ENCODE measurements at places on chromosomes 16 and 17. TPM values are rescaled to one million over a fixed set of nuclear protein-coding genes. Genes with fewer than 3 reads are reported as not detected.

DNA sequence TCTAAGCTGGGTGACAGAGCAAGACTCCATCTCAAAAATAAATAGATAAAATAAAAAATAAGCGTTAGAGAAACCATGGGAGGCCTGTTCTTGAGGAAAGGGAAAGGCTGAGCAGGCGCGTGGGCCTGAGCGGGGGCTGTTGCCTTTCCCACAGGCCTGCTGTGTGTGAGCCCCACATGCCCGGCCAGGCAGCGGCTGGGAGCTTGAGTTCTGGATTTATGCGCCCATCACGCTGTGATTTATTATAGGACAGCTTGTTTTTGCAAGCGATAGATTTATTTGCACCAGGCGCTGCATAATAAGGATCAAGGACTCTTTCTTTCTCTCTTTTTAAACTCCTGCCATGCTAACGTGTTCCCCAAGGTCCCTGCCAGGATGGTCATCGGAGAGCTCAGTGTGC, 14.8 kb upstream of the WFDC1 start:
- DNase-seq, result no peak

GRCh38 chr17:82781894-82782274, 30.0 kb downstream of the TBCD start:
- peak; percentile 65 for DNase-seq

DNA sequence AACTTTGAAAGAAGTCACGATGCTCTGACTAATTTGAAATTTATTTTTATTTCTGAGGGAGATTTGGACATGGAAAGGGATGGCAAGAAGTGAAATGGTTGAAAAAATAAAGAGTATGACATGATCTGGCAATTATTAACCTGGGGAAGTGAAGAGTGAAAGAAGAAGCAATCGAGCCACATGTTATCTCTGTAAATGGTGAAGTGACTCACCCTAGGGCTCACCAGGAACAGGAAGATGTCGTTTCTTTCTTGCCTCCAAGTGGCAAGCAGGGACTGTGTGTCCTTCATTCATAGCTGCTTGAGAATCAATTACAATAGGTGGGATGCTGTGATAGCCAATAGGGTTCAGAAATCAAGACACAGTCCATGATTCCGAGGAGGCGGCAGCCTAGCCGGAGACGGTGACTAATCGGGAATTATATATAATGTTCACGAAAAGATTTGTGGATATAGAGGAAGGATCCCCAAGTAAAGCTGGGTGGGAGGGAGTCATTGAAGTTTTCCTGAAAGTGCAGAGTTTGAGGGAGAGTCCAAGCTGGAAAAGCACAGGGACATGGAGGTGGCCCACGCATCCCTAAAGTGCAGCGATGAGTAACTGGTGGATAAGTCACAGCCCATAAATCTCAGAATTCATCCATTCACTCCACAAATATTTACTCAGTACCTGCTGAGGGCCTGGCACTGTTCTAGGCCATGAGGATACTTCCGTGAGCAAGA, 18.2 kb upstream of the KRT20 start:
- peak; percentile 92 for DNase-seq

DNA sequence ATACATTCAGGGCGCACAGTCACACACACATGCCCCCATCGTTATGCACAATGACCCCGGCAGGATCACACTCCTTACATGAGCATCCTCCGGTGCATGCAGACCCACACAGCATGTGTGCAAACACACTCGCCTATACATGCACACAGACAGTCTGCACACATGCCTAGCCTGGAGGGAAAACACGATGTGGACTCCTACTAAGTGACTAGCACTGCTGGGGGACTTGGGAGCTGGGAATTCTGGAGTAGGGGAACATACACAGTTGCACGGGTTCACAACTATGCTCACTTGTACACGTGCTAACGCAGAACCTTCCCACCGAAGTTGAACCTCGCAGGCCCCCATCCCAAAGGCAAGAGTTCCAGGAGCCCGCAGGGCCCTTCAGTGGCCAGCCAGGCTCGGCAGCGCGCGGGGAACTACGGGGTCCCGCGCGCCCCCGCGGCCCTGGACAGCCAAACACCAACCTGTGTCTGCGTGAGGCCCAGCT, 2.0 kb downstream of the DLX3 start:
- no peak for DNase-seq

KRT33A gene
- not detected for total RNA-seq

PRAC1 gene
- not detected for total RNA-seq

DNA sequence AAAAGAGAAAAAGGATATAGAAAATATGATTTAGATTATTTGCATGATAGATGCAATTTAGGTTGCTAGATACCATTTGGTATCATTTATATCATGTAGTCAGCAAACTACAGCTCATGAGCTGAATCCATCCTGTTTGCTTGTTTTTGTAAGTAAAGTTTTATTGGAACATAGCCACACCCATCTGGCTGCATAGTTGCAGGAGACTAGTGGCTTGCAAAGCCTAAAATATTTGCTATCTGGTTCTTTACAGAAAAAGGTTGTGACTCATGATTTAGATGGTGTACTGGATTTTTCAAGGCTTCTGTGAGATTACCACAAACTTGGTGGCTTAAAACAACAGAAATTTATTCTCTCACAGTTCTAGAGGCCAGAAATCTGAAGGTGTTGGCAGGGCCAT, 49.9 kb downstream of the MAP2K4 start:
- DNase-seq, result peak; percentile 76

GRCh38 chr17:73534209-73534909, 109.9 kb downstream of the SDK2 start:
- no peak for DNase-seq

CNTROB gene
- total RNA-seq, result 35.4 TPM

ZSCAN10 gene
- not detected for total RNA-seq

DNA sequence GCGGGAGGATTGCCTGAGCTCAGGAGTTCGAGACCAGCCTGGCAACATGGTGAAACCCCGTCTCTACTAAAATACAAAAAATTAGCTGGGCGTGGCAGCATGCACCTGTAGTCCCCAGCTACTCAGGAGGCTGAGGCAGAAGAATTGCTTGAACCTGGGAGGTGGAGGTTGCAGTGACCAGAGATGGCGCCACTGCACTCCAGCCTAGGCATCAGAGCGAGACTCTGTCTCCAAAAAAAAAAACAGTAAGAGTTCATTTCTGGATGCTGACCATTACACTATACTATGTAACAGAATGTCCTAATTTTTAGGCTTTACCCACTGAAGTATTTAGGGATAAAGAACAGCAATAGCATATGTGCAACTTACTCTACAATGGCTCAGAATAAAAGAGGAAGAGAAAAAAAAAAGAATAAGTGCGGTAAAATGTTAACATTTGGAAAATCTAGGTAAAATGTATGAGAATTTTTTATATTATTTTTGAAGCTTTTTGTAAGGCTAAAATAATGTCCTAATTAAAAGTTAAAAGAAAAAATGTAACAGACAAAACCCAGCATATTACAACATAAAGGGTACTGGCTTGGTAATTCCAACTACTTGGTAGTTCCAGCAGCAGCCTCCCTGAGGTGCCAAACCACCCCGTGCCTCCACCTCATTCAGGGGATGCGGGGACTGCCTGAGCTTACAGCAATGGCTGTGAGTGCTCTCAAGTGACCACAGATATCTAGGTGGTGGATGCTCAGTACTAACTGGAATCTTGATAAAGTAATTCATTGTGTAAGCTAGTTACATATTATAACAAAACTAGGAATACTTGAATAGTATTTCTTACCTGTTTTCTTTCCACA, 10.9 kb downstream of the COPS3 start:
- no peak for DNase-seq

DNA sequence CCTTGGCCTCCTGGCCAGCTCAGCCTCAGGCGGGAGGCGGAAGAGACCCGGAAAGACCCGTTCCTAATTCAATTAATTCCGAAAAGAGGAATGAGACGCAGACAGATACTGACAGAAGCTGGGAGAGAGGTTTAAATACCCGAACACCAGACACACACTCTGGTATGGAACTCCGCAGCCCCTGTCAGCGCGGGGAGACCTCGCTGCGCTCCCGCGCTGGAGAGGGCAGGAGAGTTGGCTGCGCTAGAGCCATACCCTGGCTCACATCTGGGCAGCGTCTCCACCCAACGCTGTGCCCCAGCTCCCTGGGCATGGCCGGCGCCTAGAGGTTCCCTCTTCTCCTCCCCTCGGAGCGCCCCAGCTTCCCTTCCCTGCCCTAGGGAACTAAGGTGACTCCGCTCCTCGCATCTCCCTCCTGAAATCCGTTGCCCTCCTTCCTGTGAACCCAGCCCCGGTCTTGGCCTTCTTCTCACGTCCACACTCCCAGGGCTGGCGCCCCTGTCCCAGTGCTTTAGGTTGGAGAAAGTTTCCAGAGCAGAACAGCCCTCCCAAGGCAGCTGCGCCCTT, 8.0 kb downstream of the NEUROD2 start:
- DNase-seq, result no peak

DNA sequence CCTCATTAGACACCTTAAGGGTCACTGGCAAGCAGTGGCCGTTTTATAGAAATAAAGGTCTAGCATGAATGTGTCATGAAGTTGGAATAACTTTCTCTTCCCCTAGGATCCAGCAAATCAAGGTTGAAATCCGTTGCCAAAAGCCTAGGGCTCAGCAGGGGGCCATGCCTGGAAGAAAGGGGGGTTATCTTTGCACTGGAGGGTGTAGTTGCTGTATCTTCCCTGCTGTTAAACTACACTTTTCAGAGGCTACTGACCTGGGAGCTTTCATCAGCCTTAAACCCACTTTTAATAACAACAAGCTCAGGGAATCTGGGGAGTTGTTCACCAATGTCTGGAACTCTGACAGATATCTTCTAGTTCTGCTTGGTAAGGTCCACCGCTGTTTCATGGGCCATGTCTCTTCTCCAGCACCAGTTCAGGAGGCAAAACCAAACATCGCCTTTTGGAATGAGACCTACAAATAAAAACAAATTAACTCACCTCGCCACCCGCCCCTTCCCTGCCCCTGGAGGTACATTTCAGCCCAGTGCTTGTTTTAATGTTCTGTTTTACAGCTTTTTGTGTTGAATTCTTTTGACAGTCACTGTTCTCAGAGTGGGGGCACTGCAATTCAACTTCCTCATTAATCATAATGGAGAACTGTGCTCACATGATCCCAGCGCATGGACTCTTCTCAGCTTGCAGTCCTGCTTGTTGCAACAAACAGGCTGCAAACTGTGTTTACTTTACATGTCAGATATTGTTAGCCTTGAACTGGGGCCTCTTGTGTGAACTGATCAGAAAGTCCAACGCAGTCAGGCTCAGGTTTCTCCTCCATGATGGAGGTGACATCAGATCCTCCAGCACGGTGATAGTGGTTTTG, 508.7 kb downstream of the KCNJ2 start:
- DNase-seq, result no peak

- DNase-seq, result no peak
Observed at GRCh38 chr16:19850131-19850817, 34.4 kb downstream of the GPRC5B start.

DNA sequence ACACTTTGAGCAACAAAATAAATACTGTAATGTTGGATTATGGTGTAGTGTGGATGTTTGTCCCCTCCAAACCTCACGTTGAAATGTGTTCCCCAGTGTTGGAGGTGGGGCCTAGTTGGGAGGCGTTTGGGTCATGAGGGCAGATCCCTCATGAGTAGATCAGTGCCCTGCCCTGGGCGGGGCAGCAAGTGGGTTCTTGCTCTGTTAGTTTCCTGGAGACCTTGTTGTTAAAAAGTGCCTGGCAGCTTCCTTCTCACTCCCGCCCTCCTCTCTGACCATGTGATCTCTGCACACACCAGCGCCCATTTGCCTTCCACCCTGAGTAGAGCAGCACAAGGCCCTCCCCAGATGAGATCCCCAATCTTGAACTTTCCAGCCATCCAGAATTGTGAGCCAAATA, 67.7 kb downstream of the MPRIP start:
- DNase-seq, result peak; percentile 18

- DNase-seq, result peak; percentile 33
Observed at GRCh38 chr16:9139965-9140364, 48.5 kb downstream of the HAPSTR1 start.

ABCC11 gene
- total RNA-seq, result not detected

DNA sequence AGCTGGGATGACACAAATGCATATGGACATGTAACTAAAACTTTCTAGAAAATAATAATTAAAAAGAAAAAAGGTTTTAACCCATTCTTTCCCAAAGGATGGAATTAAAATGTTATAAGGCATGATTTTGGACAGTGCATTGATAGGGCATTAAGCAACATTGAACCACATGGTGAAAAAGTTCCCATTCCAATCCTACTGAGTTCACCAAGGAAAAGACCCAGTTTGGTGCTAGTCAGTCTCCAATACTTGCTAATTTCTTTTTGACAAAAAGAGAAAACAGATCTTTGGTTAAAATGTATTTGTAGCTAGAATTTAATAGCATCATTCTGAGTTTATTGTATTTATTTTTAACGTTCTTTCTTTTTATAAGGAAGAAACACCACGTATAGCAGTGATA, 28.1 kb downstream of the EMP2 start:
- DNase-seq, result no peak

DNA sequence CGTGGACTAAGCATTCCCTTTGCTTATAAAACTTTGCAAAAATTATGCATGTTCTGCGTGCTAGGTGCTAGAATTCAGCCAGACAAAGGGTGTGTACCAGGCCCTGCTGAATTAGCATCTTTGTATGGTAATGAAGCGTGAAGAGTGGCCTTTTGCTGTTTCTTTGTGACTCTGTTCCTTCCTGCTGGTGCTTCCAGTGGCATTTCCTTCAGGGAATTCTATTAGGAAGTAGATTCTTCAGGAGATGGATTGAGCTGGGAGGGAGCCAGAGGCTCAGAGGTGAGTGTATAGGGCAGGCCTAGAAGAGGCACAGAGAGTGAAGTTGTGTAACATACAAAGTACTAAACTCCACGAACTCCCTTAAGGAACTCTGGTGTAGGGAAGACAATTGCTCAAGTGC, 73.9 kb upstream of the ASIC2 start:
- no peak for DNase-seq

GNG13 gene
- total RNA-seq, result not detected

- DNase-seq, result peak; percentile 35
Observed at GRCh38 chr16:66486773-66487579, 59.9 kb downstream of the BEAN1 start.

- no peak for DNase-seq
Observed at GRCh38 chr16:48561960-48562393, 48.0 kb downstream of the N4BP1 start.

- no peak for DNase-seq
Observed at GRCh38 chr17:73226556-73227172, 33.8 kb downstream of the COG1 start.

GRCh38 chr16:27642756-27643155, 92.8 kb downstream of the KATNIP start:
- DNase-seq, result peak; percentile 42

SLC16A6 gene
- 0.48 TPM for total RNA-seq

C1QTNF8 gene
- total RNA-seq, result 2.9 TPM

- peak; percentile 21 for DNase-seq
Observed at GRCh38 chr17:75365009-75365930, 40.2 kb downstream of the GRB2 start.

TBC1D26 gene
- not detected for total RNA-seq

All from A172 (cell line).